ENCODE measurements at places on chromosomes 13 and 19.
A peak's percentile ranks its signal among the peaks of the same experiment; 100 is the strongest.

DNA sequence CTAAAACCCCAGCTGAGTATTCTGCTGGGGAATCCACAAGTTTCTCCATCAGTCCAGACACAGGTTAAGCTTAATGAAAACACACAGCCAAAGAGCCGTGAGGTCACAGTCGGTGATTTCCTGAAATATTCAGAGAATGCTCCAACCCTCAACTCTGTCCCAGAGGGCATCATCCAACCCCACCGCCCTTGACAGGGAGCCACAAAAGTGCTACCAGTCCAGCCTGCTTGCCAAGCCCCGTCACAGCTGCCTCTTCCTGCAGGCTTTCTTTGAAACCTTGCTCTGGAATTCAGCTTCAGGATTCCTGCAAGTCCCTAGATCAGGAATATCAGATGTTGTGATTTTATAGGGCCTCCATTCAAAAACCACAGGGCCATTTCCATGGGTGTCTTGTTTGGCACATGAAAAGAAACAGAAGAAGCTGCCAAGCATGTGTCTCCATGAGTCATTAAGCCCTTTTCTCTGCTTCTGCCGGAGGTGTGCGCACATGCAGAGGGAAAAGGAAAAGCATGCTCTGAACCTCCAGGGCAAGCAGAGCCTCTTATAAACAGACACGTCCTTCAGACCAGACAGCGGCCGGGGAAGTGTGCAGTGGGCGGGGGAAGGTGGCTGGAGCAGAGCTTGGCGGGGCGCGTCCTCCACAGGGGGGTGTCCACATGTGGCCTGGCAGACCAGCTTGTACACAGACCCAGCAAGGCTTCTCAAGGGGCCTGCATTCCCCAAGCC, 164.7 kb downstream of the KATNAL1 start:
- peak; percentile 73 for DNase-seq

GRCh38 chr19:15911599-15912235, 13.8 kb upstream of the CYP4F2 start:
- DNase-seq: no peak

DNA sequence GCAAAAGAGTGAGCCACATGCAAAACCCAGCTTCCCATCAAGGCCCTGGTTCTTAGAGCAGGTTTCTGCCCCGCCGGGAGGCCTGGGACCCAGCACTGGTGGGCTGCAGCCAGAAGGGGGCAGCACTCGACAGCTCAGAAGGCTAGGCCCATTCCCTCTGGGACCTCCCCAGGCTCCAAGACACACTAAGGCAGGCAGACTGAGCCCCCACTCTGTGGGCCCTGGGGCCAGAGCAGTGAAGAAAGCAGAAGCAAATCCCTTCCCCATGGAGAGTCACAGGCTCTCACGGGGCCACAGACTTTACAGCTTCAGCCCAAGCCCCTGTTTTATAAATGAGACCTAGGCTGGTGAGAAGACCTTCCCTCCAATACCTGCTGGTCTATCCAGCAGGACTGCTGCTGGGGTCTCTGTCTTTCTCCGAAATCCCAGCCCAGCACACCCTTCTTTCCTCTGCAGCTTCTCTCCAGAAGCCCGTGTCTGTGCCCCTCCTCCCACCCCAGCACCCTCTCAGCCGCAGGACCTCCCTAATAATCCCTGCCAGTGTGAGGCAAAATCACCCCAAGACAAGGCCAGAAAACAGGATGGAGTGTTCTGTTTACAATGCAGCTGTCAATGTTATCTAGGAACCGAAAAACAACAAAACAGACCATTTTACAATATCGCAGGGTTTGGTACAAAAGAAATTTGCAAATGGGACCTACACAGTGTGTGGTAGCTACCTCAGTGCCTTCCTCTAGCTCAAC, 109.3 kb downstream of the ABCC4 start:
- DNase-seq: peak; percentile 3

GRCh38 chr13:28411831-28412353, 83.0 kb downstream of the FLT1 start:
- DNase-seq: no peak

DNA sequence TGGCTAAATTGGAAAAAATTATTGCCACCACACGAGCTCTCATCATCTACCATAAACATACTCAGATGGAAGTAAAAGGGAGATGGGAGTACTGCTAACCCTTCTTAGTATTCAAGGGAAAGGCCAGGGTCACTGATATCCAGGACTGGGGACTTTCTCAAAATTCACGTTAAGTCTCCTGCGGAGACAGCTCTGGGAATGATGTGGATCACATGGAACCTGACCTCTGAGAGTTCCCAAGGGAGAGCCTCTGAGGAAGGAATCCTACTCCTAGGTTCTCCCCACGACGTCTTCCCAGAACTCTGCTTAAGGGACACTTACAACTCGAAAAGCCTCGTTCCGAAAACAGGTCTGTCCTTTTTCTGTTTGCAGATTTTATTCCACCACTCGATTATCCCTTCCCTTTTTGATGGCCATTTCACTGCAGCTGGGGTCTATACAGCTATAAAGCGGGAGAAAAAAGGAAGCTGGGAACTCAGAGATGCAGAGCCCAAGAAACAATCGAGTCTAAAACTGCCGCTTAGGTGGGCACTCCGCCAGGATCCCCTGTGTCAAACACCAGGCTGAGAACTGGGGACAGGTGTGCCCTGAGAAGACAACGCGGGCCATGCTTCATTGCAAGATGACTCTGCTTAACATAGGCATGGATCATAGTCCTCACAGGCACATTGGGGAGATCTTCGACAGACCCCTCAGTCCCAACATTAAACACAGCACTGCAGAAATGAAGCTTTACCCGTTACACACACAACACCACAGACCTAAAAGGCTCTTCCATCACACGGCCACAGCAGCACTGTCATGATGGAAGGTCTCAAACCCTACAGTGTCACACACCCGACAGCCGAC, 823 bp upstream of the ZNF567 start:
- DNase-seq: no peak

DNA sequence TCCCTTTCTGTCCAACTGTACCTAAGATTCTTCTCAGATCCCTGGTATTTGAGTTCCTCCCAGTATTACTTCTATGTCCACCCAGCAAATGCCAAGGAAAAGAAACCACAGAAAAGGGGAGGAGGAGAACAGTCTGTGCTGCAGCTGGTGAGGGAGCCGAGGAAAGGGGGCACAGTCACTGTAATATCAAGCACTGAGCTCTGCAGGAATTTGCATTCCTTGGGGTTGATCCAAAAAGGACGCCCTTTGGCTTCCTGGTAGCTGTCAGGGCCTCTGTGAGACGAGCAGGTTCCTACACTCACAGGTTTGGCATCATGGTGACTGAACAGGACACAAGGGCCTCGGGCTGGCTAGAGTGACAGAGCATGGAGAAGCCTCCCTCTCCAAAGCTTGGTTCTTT, 273.4 kb downstream of the NHLRC3 start:
- DNase-seq: no peak

GRCh38 chr13:50014386-50014785, 858 bp upstream of the KCNRG start:
- DNase-seq: no peak

DNA sequence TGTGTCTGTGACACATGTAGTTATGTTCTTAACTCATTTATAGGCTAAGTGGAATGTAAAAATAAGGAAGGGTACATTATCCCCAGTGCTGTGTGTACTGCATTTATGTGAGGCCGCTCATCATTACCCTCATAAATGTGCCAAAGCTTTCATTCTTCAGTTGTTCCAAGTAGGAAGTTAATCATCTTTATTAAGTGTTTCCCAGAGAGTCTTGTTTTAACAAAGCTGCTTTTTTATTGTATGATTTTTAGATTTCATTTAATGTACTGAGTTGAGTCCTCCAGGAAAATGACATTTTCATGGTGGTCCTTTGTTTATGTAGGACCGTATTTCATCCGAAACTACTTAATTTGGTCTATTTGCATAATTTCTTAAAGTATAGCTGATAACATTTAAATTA, 379.8 kb downstream of the DLEU7 start:
- DNase-seq: no peak

- no peak for DNase-seq
These were observed 3.9 kb downstream of the WDR18 start for GRCh38 chr19:988081-988480.

- DNase-seq: no peak
These were observed 943.6 kb downstream of the SLITRK1 start for GRCh38 chr13:82938644-82939043.

- no peak for DNase-seq
These were observed 6.9 kb downstream of the PEAK3 start for GRCh38 chr19:2274931-2275535.

DNA sequence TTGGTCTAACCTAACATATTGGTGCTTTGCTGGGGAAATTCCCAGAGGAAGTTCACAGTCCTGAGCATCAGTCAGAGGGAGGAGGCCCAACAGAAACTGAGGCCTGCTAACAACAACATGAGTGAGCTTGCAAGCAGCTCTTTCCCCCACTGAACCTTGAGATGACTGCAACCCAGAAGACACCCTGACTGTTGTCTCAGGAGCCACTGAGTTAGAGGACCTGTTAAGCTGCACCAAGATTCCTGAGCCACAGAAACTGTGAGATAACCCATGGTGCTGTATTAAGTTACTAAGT, 193.2 kb upstream of the UBL3 start:
- DNase-seq: no peak

DNA sequence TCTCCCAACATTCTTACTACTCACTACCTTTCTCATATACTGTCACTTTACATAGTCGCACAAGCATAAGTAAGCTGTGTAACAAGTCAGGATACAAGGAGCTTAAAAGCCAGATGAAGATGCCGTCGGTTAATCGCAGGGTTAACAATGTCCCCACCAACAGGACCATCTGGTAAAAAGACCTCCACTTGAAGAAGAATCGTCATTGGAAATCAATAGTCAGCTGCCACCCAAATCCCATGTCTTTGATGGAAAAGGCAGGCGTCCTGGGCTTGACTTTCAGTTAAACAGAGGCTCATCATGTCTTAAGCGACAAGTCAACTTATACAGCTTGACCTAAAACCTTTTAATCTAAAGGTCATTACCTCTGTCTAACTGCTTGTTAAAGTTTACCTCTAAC, 27.2 kb downstream of the DOCK9 start:
- DNase-seq: no peak

DNA sequence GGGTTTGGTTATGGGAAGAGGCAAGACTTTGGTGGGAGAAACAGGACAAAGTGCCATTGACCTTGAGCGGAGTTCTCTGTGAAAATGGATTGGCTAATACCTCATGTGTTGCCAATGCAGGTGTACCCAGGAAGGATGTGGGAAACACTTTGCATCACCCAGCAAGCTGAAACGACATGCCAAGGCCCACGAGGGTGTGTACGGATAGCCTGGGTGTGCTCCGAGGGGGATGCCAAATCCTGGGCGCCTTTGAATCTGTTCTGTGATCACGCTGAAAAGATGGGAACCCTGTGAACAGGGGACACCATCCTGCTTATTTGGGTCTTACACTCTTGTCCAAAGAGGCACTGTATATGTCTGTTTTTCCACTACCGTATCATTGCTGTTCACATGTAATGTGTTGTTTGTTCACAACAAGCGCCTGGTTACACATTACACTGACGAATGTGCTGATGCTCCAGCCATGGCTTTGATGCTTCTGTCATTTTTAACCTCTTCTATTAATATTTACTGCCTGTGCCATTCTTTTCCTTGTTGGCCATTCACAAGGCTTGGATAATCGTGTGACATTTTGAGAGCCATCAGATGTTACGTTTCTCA, 8.3 kb downstream of the GTF3A start:
- DNase-seq: no peak

DNA sequence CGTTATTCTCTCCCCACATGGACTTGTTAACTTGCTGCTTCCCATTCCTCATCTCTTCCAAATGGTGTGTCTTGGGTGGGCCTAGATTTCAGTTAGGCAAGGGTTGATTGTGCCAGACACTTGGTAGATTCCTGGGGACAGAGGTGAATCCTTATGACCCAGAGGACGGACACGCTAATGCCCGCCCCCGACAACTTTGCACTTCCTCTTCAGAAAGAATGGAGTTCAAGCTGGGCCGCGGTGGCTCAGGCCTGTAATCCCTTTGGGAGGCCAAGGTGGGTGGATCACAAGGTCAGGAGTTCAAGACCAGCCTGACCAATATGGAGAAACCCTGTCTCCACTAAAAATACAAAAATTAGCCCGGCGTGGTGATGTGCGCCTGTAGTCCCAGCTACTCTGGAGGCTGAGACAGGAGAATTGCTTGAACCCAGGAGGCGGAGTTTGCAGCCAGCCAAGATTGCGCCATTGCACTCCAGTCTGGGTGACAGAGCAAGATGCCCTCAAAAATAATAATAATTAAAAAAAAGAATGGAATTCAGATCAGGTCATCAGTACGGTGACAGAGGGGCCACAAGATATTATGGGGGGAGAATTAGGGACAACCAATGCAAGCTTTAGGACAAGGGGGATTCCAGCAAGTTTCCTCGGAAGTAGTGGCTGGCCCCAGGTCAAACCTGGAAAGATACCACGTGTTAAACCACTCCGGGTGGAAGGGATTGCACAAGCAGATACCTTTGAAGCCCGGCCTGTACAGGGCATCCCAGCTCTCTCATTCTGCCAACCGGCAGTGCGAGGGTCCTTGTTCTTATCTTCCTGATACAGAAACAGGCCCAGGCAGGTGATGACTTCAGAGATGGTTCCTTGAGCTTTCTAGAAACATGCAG, 2.7 kb downstream of the MYO9B start:
- no peak for DNase-seq

DNA sequence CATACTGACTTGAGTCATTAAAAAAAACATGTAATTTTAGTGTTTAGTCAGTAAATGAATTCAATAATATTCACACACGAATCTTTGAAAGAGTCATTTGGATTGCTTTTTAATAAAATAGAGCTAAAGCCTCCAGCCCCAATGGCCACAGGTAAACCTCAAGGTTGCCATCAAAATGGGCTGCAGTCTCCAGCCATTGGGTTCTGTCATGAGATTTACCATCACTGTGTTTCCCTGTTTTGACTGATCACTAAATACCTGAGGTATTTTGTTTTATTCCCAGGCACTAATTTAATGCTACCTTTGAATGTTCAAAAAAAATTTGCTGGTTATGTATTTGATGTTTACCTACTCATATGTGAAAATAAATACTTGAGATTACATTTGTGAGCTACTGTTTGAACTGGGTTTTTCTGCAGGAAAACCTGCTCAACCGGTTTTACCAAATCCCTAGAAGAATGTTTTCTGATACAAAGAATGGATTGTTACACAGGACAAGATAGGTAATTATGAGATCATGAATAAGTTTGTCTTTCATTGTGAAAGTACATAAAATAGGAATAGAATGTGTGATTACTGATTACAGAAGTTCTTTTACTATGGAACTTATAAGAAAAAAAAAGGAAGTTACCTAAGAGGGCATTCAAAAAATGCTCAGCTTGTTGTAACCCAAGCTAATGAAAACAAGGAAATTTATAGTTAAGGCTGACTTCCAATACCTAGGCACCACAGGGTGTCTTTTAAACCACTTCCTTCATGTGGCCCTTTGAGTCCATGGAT, 391.3 kb downstream of the EFNB2 start:
- DNase-seq: no peak
